ENCODE measurements at places on chromosomes 7 and 10.

DNA sequence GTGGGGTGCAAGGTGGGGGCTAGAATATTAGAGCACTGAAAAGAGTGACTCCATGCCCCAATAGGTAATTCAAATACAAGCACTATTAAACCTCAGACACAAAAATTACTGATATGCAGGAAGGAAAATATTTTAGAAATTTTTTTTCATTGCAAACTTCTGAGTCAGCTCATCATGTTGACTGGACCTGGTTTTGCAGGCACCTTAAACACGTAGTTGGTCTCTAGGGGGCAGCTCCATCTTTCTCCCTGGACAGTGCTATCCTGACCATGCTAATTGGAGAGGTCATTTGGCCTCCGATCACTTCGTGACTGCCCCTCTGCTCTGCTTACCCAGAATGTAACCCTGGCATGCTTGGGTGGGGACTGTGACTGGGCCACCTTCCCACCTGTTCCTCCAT, 368.4 kb upstream of the MKI67 start:
- no peak for DNase-seq

DNA sequence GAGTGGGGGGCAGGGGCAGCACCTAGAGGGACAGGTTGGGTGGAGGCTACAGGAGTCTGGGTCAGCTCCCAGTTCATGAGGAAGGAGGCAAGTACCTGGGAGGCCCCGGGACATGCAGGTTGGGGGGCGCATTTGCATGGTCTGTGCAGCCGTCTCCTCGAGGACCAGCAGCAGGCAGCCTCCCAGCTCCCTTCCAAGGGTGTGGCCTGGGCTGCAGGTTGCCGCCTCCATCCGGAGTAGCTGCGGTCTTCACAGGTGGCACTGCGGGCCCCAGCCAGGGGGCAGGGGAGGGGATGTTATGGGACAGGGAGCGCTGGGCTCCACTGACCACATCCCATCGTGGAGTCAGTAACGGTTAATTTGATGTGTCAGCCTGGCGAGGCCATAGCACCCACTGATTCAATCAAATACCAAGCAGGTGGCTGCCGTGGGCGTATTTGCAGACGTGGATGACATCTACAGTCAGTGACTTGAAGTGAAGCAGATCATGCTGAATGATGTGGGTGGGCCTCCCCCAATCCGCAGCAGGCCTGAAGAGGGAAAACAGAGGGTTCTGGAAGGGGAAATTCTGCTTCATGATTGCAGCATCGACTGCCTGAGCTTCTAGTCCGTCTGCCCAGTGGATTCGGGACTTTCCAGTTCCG, 81.6 kb downstream of the PRKAG2 start:
- DNase-seq, result no peak

- peak; percentile 82 for DNase-seq
Observed at GRCh38 chr7:22561895-22562593, 62.1 kb upstream of the STEAP1B start.

DNA sequence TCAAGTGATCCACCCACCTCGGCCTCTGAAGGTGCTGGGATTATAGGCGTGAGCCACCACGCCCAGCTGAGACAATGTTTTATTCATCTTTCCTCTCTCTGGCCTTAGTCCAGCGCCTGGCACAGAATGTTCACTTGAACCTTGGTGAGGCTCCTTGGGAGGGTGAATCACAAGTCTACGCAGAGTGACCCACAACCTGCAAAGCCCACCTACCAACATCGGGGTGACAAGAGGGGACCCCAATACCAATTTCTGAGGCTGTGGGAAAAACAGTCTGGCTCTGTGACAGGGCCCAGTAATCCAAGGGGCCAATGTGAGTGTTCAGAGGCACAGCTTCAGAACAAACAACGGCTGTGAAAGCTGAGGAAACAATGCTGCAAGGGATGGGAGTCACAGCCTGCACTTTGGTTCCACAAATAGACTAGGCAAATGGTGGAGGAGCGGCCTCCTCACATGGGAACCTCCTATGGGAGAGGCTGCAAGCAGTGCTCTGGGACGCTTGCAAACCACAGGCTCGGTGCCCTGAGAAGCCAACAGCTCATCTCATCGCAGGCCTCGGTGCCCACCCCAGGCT, 5.6 kb upstream of the MALSU1 start:
- no peak for DNase-seq

DNA sequence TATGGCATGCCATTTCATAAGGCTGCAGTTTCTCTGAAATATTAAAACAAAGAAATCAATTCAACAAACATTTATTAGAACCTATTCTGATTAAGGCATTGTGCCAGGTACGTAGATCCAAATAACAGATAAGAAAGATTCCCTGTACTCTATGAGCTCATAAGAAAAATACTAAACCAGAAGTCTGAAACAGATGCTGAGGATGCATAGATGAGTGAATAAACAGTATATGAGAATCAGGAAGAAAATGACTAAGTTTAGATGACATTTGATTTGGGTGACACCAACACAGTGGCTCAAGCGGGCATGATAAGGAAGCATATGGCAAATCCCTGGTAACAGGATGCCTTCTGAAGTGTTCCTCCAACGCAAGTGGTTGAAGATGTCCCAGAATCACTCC, 477.2 kb downstream of the PARD3 start:
- no peak for DNase-seq

DNA sequence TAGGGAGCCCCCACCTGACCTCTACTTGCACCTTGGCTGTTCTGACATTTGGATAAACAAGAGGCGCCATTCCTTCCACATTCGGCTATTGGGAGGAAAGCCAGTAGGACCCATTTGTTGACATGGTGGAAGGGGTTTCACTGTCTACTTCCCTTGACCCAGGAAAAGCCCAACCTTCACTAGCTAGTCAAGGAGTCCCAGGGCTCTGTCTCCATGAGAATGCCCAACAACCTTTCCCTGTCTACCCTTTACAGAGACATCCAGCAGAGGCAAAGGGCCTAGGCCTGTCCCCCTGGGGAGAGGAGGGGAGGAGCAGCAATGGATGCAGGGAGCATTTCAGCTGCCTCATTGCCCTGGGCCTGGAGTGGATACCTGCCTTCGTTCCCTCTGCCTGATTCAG, 136.1 kb downstream of the NEURL1 start:
- DNase-seq, result no peak

DNA sequence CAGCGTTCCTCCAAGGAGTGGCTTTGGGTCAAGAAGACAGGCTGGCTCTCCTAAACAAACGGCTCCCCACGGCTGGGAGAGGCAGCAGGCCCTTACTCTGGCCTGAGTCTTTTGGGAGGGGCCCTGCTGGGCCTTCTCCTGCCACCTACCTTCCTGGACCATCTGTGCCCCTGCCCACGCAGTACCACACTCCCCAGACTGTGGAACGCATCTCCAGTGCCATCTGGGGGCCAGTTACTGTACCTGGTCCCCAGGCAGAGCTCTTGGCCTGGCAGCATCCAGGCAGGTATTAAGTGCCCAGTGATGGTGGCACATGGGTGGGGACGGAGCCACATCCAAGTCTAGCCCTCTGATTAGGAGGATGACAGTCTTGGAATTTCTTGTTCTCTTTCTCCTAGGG, 14.4 kb downstream of the ALKBH4 start:
- peak; percentile 66 for DNase-seq

Measured in DMS53 (cell line).